CD4-positive, alpha-beta T cell treated with Interleukin-2 at 100 ng/mL for 4 hours (primary cell): ENCODE measurements at places on chromosomes 7 and 10.
A peak's percentile ranks its signal among the peaks of the same experiment; 100 is the strongest.

DNA sequence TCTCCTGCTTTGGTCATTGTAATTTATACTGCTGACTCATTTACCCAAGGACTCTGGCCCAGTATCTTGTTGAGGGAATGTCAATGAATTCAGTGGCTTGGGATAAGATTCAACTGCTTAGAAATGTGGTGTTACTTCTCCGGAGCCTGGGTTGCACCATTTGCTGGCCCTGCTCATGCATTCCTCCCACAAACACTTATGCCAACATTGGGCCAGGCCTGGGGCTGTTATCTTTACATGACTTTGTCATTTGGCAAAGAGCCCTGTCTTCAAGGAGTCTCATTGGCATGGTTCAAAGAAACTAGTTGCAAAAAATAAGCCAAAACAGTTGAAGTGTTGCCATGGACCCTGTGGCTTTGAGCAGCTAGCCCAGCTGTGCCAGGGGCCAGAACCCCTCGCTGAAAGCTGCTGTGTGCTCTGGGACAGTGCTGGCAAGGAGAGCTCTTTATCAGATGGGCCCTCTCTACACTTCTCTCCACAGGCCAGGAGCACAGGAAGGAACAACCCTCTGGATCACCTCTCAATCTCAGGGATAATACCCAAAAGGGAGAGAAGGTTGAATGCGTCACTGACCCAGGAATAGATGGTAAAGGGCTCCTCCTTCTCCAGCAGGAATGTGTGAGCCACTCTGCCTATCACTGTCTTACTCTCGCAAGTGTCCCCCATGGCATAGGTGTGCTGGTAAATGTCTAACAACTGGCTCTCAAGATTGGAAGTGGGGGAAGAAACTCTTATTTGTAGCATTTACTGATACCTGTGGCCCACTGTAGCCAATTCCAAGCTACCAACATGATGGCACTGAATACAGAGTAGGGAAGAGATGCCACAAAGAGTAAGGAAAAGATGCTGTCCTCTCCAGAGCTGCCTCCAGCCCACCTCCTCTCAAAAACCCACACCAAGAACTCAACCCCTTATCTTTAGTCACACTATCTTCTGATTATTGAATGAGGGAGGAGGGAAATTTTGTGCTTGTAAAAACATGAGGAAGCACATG lies 23.5 kb upstream of the PDE1C start:
- DNase-seq = no peak

DNA sequence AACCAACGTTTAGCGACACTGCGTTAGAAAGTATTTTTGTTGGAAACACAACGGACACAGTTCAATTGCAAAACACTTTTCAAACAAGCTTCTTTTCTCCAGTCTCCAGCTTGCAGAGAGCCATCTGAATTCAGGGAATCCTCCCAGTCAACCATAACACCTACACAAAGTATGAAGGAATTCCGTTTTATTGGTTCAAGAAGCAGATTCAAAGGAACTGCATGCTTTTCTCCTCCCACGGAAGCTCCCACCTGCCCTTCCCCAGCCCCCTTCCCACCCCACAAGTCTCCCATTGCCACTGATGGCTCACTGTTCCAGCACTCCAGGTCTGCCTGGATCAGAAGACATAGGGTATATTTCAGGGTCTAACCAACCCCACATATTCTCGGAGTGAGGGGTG lies 190.6 kb upstream of the TCF7L2 start:
- no peak for DNase-seq

DNA sequence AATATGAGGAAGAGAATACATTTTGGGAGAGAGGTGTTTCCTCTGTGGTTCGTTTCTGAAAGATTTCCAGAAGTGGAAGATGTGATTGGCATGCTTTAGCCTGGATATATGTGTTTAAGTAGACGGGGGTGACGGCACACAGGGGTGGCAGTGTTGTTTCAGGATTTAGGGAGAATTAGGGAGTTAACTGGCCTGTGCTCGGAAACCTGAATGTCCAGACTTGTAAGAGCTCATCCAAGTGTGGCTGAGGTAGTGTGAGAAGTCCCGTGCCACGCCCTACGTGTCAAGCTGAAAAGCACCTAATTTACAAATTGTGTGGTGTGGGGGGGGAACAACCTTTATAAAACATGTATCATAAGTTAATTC lies 1.1 kb downstream of the RALA start:
- DNase-seq = peak; percentile 31

DNA sequence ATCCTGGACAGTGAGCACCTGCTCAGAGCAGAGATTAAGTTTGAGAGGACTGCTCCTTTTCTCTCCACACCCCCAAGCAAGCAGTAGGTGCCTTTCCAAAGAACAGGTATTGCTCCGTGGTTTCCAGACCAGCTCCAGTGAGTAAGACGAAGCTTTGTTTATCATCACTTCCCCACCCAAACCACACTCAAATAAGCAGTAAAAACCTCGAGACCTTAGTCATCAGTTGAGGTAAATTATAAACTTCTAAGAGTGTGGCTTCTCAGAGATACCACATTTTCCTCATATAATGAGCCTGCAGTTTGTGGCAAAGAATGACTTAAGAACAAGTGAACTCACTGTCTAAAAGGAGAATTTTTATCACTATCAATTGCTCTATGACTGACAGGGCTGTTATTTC lies 50.0 kb upstream of the GRB10 start:
- no peak for DNase-seq

DNA sequence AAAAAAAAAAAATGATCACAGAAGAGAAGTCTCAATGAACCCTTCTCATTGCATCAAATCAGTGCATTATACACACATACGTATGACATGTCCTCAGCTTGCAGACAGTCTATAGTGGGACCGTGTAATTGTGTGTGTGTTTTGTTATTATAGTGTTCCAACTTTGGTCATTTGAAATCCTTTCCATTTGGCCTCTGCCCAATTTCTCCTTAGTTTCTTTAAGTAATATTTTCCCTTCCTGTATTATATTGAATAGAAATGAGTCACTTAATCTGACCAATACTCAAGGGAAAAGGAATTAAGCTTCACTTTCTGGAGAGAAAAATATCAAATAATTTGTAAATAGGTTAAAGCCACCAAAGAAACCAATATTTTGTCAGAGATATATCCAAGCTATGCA lies 415.5 kb upstream of the SORCS1 start:
- DNase-seq = no peak

- no peak for DNase-seq
Measured at GRCh38 chr10:3554121-3554522, 230.9 kb downstream of the KLF6 start.

DNA sequence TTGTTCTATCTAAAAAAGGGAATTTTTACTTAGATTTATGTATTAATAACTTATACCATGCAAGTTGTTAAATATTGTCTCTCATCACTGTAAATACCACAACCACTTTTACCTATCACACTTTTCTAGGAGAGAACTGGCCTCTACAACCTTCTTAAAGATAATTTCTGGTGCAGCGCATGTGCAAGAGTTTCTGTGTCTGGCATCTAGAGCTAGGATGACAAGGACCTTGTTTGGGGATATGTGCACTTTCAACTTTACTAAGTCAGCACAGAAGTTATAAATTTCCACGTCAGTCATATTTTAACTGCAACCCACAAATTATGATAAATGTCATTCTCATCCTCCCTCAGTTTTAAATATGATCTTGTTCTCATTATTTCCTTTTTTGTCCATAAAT lies 156.9 kb upstream of the ADCY1 start:
- no peak for DNase-seq

DNA sequence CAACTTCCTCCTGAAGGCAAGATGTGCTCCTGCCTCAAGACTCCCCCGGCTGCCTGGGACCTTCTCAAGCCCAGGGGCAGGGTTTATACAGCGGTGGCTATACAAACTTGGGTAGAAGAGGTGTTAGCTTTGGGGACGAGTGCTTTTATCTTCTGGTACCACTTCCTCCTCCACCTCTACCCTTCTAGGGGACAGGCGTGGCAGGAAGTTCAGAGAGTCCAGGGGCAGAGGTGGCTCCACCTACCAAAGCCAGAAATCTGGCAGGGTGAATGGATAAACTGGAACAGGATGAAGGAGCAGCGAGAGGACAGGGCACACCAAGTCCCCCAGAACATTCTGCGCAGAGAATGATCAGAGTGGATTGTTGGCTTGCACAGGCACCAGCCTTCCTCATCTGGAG lies 24.0 kb upstream of the TM9SF3 start:
- no peak for DNase-seq

- no peak for DNase-seq
Measured at GRCh38 chr7:150961510-150962289, 16.4 kb downstream of the KCNH2 start.

GRCh38 chr7:69162326-69162725 lies 435.9 kb upstream of the AUTS2 start:
- DNase-seq = no peak

GRCh38 chr10:14372606-14373005 lies 41.9 kb upstream of the FRMD4A start:
- DNase-seq = no peak
